ENCODE measurements at places on chromosomes 3 and 15.

GRCh38 chr3:46667657-46668056 is 25.8 kb downstream of the ALS2CL start:
- no peak for DNase-seq

DNA sequence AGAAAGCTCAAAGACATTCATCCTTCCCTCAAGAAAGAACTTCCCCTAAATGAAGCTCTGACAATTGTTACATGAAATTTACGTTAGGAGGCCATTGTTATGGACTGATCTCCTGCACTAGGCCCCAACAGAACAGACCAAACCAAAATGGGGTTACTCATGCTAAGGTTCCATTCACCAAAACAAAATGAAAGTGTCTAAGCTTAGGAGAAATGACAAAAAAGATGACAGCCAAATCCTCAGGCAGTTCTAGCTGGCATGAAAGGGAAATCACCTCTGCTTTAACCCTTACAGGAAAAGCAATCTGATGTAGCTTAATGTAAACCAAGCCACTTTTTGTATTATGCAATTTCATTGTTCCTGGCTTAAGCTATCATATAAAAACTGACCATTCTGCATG is 271.2 kb downstream of the MAGI1 start:
- DNase-seq, result no peak

GRCh38 chr15:75542386-75542797 is 36.7 kb downstream of the PTPN9 start:
- DNase-seq, result no peak

- no peak for DNase-seq
These were observed 116.6 kb upstream of the TLE3 start for GRCh38 chr15:70214276-70214675.

GRCh38 chr3:136247436-136247835 is 2.7 kb upstream of the PCCB start:
- no peak for DNase-seq

DNA sequence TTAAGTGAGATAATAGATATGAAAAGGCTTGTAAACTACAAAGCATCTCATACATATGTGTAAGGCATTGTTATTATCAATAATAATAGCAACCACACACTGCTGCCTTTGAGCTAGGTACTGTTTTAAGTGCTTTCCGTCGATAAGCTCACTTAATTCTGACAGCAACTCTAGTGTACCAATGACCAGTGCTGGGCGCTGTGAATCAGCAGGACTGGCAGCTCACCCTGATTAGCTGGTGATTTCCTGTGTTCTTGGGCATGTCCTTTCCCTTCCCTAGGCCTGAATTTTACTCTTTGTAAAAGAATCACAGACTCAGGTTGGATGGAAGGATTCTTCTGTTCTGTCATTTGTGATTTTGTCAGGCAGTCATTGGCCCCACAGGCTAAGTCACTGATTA is 215.6 kb downstream of the LPP start:
- DNase-seq, result no peak

DNA sequence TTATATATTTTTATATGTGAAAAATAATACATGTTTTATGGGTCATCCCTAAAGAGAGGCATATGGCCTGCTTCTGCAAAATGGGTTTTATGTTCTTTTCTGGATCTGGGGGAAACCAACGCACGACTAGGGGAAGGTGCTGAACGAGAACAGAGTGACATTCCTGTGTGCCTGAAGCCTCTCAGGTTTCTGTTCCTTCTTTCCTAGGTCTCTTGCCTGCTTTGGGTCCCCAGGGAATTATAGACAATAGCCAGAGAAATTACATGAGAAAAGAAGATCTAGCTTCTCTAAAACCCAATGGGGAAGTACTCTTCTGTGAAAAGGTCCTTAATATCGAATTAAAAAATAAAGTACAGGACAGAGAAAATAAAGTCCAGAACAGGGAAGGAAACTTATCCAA is 66.5 kb downstream of the IGSF11 start:
- DNase-seq, result no peak

- DNase-seq, result no peak
These were observed 61.3 kb downstream of the CGNL1 start for GRCh38 chr15:57437564-57437963.

DNA sequence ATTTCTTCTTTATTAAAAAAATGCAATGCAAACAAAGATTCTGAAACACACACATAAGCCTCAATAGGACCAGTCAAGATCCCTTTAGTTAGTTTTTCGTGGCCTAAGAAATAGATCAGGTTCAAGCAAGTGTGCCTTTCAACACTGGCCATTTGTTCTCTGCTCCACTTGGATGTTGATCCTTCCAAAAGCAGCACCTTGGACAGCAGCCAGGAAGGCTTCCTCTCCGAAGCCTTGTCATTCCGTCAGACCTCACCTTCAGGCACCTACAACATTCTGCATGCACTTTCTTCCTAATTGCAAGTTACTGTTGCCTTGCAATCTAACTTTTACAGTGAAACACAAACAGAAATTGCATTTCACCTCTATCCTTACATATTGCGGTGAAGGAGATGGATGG is 155.9 kb upstream of the FEZF2 start:
- peak; percentile 37 for DNase-seq

GRCh38 chr3:134235577-134236076 is 15.0 kb downstream of the RYK start:
- DNase-seq, result no peak

DNA sequence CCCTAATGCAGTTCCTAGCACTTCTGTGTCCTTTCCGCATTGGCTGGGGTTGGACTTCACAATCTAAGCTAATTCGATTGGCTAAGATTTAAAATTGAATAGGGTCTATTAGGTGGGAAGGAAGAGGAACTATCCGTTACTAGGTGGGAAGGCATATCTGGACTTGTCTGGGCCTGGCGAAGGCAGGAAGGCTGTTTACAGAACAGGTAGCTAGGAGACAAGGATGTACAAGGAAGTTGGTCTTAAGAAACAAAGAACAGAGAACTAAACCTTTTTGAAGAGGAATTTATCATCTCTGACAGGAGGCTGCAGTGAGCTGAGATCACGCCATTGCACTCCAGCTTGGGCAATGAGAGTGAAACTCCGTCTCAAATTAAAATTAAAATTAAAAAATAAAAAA is 17.3 kb upstream of the ATG7 start:
- DNase-seq, result no peak

- no peak for DNase-seq
These were observed 1040.7 kb upstream of the CFAP20DC start for GRCh38 chr3:60090548-60090947.

DNA sequence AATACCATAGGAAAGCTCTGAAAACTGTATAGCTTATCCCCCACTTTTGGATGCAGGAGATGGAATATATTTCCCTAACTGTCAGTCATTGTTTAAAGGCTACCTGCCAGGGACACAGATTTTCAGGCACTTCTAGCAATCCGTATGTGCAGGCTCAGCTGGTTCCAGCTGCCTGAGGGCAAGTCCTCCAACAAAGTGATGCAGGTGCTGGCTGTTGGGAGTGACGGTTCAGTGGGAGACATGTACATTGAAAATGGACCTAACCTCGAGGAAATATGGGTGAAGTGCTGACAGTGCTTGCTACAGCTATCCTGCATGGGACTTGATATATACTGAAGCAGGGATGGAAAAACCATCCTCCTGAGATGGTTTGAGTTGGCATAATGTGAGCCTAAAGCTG is 153.1 kb upstream of the GAP43 start:
- DNase-seq, result no peak

GRCh38 chr15:70906842-70907241 is 14.2 kb downstream of the LRRC49 start:
- DNase-seq, result peak; percentile 65

DNA sequence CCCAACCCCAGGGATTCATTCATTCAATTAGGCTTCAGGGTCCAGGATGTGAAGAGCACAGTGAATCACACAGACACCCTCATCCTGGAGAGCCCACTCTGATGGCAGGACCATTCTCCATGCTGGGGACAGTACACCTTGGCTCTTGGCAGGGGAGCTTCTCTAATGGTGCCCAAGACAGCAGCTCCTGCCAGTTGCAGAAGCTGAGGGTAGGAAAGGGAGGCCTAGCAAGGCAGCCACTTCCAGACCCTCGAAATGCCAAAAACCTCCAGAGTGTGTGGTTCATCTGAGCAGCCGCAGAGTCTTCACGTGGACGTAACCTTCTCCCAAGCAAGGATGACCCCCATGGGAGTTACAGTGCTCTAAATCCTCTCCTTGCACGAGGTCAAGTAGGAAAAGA is 186.2 kb downstream of the XXYLT1 start:
- DNase-seq, result no peak

DNA sequence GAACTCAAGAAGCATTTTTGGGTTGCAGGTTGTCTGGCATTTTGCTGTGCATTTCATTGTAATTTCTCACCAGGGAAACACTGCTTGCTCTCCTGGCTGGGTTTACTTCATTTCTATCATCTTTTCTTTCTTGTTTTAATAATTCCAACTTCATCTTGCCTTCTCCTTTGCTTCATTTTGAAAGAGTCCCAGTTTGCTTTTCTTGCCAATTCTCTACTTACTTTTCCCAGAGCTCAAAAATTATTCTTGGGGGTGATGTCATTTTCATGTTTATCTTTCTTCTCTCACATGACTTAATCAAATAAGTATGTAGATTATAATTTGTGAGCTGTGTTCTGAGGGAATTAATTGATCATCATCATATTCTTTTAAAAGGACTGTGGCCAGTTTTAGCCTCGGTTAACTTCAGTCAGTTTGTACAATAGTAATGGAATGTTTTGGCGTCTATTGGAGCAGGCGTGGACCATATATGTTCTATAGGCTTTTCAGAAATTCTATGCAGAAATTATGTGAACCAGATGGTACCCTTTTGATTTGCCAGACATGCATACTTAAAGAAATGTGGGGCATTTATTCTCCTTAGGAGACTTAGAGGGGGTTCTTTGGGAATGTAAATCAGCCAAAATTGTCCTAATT is 30.1 kb downstream of the SH3GL3 start:
- DNase-seq, result peak; percentile 44

All from fibroblast of skin of right biceps (primary cell).